ENCODE measurements at places on chromosomes 4 and X.

- DNase-seq = no peak
These were observed 264.9 kb upstream of the PUDP start for GRCh38 chrX:7412840-7413239.

- DNase-seq = no peak
These were observed 17.1 kb upstream of the PDE6B start for GRCh38 chr4:608236-608635.

DNA sequence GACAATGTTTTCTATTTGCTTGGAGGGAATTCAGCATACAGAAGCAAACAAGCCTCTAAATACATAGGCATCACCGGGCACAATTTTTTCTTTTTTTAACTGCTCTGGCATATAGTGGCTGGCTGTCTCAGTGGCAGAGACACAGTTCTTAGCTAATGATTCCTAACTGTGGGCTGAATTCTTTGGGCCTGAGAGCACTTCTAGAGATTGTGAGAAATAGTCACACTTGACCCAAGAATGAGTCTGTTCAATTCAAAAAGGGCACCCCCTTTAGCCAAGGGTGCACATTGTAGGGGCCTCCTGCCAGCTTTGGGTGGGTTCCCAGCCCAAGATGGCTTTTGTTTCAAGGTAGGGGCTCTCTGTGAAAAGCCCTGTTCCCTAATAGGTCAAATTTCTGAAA is 345.7 kb downstream of the ARHGAP10 start:
- no peak for DNase-seq

DNA sequence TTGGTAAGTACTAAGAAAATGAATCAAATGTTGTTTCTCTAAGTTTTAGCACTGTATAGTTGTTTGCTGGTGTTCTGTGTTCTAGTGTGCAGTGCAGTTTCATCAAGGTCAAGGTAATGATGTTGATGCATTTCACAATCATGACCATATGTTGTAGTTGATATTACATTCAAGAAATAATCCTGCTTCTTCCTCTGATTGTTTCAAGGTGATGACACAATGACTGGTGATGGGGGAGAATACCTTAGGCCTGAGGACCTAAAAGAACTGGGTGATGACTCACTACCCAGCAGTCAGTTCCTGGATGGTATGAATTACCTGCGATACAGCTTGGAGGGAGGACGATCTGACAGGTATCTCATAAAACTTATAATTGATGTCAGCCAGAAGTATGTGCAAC is 261.6 kb downstream of the ANK2 start:
- no peak for DNase-seq

GRCh38 chr4:135476272-135476671 is 1274.7 kb upstream of the PABPC4L start:
- DNase-seq = no peak

DNA sequence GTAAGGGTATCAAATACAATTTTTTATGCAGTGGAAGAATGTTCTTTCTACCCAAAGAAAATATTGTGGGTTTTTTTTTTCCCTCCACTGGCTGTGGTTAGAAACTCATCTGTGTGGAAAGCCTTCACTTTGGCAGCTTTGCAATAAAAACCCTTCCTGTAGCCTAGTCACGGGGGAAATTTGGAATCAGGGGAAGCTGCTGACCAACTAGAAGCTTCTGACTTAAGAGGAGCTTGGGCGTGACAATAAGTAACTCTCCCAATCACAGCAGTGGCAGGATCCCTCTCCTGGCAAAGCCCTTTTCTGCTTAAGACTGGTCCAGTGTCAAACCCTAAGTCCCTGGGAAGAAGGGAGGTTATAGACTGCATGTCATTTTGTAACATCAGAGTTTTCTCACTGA is 87.9 kb downstream of the LRRC66 start:
- DNase-seq = no peak

DNA sequence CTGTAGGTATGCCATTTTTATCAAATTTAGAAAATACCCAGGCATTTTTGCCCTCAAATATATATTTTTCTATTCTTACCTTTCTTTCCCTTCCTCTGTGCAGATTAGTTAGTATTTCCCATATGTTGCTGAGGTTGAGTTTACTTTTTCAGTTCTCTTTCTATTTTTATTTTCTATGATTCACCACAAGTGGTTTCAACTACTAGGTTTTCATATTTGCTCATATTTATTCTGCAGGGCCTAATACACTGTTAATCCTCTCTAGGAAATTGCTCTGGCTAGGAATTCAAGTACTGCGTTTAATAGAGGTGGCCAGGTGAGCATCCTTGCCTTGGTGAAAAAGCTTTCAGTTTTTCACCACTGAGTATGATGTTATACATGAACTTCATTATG is 1535.3 kb upstream of the PCDH10 start:
- DNase-seq = no peak

DNA sequence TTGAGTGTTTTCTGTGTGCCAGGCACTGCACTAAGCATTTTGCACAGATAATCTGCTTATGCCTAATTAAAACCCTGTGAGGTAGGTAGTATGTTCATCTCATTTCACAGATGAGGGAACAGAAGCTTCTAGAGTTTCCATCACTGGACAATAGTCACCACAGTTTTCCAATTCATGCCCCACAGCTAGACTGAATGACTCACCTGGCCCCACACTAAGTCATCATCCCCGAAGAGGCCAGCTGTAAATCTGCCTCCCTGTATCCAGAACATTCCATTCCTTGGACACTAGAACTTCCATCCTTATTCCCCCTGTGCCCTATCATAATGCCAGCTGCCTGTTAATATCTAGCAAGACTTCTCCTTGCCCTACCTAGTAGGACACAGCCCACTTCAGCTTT is 40.9 kb upstream of the NYX start:
- DNase-seq = no peak

DNA sequence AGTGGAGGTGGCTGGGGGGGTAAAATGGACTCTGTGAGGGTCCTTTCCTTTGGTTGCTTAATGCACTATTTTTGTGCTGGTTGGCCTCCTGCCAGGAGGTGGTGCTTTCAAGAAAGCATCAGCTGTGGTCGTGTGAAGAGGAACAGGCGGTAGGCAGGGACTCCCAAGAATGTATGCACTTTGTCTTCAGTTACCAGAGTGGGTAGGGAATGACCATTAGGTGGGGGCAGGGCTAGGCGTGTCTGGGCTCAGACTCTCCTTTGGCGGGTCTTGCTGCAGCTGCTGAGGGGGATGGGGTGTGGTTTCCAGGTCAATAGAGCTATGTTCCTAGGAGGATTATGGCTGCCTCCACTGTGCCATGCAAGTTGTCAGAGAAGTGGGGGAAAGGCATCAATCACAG is 509.0 kb downstream of the PCDH19 start:
- no peak for DNase-seq

GRCh38 chrX:112677167-112677566 is 2.6 kb downstream of the LHFPL1 start:
- DNase-seq = no peak

Measured in CD4-positive, alpha-beta T cell treated with Interleukin-12 subunit alpha and Interleukin-12 subunit beta, for 1 hour (primary cell).